ENCODE measurements at places on chromosomes 16 and 17. TPM values are rescaled to one million over a fixed set of nuclear protein-coding genes. Genes with fewer than 3 reads are reported as not detected.

TLCD3B gene
- total RNA-seq, result not detected

FDXR gene
- 21.9 TPM for total RNA-seq

C16orf86 gene
- 4.7 TPM for total RNA-seq

AURKB gene
- total RNA-seq, result 165 TPM

TBC1D3E gene
- total RNA-seq, result not detected

CD300LB gene
- not detected for total RNA-seq

KRTAP1-1 gene
- total RNA-seq, result not detected

GUCY2D gene
- total RNA-seq, result not detected

KRT32 gene
- not detected for total RNA-seq

KRT16 gene
- total RNA-seq, result 2.0 TPM

KIF2B gene
- total RNA-seq, result not detected

PRRT2 gene
- 0.35 TPM for total RNA-seq

HOXB4 gene
- total RNA-seq, result 4.3 TPM

DUS2 gene
- total RNA-seq, result 28.5 TPM

OTOP3 gene
- not detected for total RNA-seq

KRTAP4-3 gene
- not detected for total RNA-seq

KLHL10 gene
- total RNA-seq, result not detected

GCGR gene
- not detected for total RNA-seq

DPEP3 gene
- total RNA-seq, result not detected

FSCN2 gene
- total RNA-seq, result 0.51 TPM

CSH2 gene
- total RNA-seq, result not detected

GPRC5C gene
- total RNA-seq, result 61.7 TPM

RPH3AL gene
- total RNA-seq, result 15.9 TPM

ADAM11 gene
- 0.36 TPM for total RNA-seq

ALOX15 gene
- total RNA-seq, result not detected

ZNF469 gene
- total RNA-seq, result 0.72 TPM

ATF7IP2 gene
- 8.9 TPM for total RNA-seq

PDK2 gene
- 6.1 TPM for total RNA-seq

STAC2 gene
- not detected for total RNA-seq

C17orf67 gene
- 0.43 TPM for total RNA-seq

UMOD gene
- total RNA-seq, result not detected

RGS11 gene
- total RNA-seq, result not detected

MAF gene
- 0.58 TPM for total RNA-seq

APOBR gene
- not detected for total RNA-seq

CLDN7 gene
- 200 TPM for total RNA-seq

PRSS33 gene
- total RNA-seq, result not detected

FNDC8 gene
- not detected for total RNA-seq

PDE6G gene
- total RNA-seq, result 23.5 TPM

KCNH6 gene
- not detected for total RNA-seq

ZSCAN32 gene
- total RNA-seq, result 11.2 TPM

OR3A2 gene
- total RNA-seq, result not detected

Measured in epithelial cell of proximal tubule (primary cell).